ENCODE measurements at places on chromosomes 11 and 22.

GRCh38 chr11:102489186-102490145 lies 36.9 kb upstream of the TMEM123 start:
- no peak for DNase-seq

DNA sequence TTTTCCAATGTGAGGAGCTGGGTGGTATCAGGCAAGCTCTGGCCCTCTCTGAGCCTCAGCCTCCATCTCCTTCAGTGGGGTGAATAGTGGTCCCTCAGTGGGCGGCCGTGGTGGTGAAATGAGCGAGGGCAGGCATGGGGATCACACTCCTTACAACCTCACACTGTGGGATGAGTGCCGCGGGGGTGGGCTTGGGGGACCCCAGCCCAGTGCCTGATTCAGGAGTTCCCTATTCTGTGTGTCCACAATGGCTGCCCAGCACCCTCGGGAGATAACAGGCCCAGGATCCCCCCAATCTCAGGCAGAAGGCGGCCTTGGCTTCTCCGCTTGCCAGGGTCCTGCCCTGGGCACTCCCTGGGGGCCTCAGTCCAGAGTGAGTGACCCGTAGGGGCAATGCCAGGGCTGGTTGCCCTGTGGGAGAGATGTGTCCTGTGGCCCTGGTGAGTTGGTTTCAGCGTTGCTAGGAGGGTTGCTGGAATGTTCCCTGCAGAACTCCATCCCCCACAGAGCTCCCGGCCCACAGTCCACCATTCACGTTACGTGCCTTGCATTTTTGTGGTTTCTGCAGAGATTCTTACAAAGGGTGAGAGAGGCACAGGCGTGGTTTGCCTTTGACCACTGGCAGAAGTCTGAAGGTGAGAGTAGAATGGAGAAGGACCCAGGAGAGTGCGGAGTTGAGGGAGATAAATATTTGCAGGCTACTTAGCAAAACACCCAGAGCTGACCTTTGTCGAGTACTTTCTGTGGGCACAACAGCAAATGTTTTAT lies 2.9 kb downstream of the ALDH3B1 start:
- no peak for DNase-seq

GRCh38 chr22:39655004-39655579 lies 84.5 kb downstream of the CACNA1I start:
- no peak for DNase-seq

GRCh38 chr11:75035911-75036565 lies 47.3 kb downstream of the NEU3 start:
- no peak for DNase-seq

- no peak for DNase-seq
Measured at GRCh38 chr11:119024430-119025098, 6.0 kb downstream of the TRAPPC4 start.

- DNase-seq: no peak
Measured at GRCh38 chr11:114167355-114167754, 107.8 kb downstream of the ZBTB16 start.

DNA sequence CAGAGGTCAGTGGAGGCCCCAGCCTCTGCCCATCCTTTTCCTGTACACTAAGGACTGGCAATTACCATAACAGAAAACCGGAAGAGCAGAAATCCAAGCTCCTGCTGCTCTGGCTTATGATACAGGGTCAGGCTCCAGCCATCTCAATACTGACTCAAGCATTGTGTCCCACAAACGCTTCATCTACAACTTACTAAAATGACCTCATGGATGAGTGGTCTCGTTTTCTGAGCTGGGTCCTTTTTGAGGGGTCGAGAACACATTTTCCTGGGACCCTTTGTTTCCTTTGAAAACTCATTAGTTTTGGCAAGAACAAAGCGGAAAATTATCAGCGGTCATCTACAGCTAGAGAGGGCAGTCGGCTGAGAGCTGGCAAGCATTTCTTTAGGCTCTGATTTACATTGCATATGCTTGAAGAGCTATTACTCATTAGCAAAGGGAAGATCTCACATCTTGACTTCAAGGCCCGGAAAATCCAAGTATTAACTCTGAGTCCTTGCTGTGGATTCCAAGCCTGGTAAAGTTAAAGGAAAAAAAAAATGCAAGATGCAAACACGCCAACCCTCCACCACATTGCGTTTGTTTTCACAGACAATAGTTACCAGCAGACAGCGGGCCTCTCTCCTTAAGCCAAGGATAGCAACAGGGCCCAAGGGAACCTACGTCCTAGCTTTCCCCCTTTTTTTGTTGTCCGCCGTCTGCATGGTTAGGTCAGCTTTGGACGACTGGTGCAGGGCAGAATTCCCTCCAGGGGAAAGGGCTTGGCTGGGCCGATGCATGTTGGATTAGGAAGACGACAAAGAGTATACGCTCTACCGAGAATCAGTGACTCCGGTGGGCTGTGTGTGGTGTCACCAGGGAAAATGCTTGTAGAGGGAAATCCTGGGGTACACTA lies 1.8 kb downstream of the TESMIN start:
- no peak for DNase-seq

GRCh38 chr11:95137299-95137698 lies 47.7 kb downstream of the ENDOD1 start:
- no peak for DNase-seq

DNA sequence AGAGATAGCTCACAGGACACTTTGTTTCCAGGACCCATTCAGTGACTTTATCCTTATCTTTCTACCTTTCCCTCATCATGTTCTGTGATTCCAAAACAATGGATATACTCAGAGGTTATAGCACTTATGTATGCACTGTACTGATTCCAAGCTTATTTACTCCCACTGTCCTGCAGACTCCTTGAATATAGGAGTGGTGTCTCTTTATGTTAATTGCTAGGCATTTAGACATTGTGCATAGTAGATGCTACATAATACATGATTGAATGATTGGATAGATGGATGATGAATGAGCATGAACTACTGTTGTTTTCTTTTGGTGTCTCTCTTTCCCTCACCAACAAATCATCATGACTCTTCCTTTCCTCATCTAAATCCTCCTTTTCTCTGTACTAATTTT lies 279.1 kb upstream of the RAG2 start:
- DNase-seq: no peak

GRCh38 chr11:1879941-1880720 lies 11.6 kb downstream of the PRR33 start:
- no peak for DNase-seq

- no peak for DNase-seq
Measured at GRCh38 chr11:32701616-32702015, 92.8 kb downstream of the CCDC73 start.

- DNase-seq: no peak
Measured at GRCh38 chr22:50282361-50283155, 12.4 kb upstream of the MAPK11 start.

GRCh38 chr11:94330789-94331188 lies 26.4 kb downstream of the IZUMO1R start:
- no peak for DNase-seq

- DNase-seq: peak; percentile 34
Measured at GRCh38 chr11:68142028-68142412, 20.8 kb upstream of the CHKA start.
